ENCODE measurements at places on chromosomes 12 and 14.

GRCh38 chr12:114265036-114265435, 140.9 kb downstream of the TBX5 start:
- no peak for DNase-seq

GRCh38 chr12:82383930-82384552, 25.7 kb downstream of the METTL25 start:
- no peak for DNase-seq

- no peak for DNase-seq
These were observed 159.5 kb downstream of the BRMS1L start for GRCh38 chr14:35985474-35986218.

GRCh38 chr14:67850066-67850830, 30.7 kb downstream of the RAD51B start:
- no peak for DNase-seq

DNA sequence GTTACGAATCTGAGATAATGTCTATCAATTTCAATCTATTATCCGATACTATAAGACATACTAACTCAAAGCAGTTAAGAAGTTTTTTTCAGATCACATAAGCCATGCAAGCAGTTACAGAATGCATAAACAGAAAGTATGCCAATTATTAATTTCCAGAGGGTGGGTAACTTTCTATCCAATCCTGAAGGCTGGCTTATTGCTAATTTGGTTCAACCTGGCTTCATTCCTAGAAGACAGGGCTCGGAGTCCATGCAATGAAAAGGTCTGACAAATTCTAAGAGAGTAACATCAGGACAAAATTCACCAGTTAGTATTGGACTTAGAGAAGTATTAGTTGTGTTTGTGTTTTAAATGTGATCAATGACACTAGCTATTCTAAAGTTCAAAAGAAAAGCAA, 15.0 kb downstream of the FERMT2 start:
- DNase-seq: no peak

- no peak for DNase-seq
These were observed 40.2 kb upstream of the RIN3 start for GRCh38 chr14:92473261-92473968.

DNA sequence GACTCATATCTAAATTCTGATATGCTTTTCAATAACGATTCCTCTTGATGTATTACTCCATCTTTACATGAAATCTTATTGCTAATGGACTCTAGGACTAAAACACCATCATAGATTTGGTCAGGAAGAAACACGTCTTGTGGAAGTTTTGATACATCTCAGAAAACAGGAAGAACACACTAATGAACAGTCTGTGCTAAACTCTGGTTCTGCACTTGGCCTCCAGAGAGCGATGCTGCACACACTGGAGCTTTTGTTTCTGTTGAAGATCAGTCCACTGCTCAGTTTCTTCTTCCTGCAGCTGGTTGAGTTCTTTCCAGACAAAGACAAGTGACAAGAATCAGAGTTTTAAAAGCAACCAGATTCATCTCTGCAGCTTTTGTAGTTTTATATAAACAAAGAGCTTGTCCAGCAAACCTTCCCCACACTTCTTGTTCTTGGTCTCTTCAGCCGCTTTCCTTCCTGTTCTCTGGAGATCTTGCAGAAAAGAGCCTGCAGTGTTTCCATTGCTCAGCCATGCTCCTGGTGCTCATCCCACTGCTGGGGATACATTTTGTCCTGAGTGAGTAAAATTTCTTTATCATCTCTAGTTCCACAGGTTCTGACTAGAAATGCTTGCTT, 229.1 kb upstream of the OR4E1 start:
- no peak for DNase-seq

DNA sequence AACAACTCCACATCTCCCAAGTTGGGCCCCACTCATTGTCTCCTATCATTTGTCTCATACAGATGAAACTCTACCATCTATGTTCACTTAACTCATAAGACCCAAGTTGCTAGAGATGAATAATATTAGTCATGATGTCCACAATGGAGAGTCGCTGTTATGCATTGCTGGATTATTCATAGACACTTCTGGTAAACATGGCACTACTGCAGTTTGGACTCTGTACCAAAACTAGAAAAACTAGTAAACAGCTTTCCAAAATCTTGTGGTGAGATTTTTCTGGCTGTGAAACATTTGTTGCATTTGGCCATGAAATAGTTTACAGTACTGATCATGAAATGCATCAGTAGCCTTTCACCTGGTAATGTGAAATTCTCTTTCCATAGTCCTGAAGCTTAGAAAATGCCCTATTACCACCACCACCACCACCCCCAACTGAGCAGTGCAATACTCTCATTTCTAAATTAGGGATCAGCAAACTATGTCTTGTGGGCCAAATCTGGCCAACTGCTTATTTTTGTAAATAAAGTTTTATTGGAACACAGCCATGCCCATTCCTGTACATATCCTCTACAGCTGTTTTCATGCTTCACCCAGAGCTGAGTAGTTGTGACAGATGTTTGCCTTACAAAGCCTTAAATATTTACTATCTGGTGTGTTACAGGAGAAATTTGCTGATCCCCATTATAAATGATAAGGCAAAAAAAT, 236.5 kb downstream of the DPF3 start:
- no peak for DNase-seq

GRCh38 chr12:78156751-78157150, 326.1 kb downstream of the NAV3 start:
- DNase-seq: no peak

- no peak for DNase-seq
These were observed 763.9 kb downstream of the GALC start for GRCh38 chr14:87229131-87229530.

GRCh38 chr14:66238969-66239368, 247.2 kb upstream of the CCDC196 start:
- DNase-seq: no peak

DNA sequence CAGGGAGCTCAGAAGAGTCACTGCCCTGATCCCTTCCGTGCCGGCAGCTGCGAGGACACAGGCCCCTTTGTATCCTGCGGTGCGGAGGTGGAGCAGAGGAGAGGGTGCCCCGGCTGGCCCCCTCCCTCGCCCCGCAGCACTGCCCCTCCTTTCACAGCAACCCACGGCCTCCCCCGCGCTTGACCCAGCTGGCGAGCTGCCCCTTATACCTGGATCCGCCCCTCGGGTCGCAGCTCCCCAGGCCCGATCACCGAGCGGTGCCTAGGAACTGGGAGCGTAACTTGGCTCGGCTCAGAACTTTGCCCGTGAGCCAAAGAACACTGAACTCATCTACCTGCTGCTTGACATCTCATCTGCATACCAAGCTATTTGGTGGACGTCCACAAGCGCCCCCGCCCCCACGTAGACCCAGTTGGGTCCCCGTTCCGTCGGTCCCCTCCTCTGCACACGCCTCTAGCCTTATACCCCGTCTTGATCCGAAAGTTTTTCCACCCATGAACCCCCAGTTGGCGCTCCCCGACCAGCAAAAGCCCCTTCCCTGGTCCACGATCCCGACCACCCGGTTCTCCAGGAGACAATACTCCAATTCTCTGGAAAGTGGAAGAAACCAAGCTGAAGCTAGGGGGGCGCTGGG, 697 bp upstream of the DNAJC14 start:
- DNase-seq: peak; percentile 22

GRCh38 chr14:35287431-35288013, 4.7 kb upstream of the PSMA6 start:
- DNase-seq: peak; percentile 70

DNA sequence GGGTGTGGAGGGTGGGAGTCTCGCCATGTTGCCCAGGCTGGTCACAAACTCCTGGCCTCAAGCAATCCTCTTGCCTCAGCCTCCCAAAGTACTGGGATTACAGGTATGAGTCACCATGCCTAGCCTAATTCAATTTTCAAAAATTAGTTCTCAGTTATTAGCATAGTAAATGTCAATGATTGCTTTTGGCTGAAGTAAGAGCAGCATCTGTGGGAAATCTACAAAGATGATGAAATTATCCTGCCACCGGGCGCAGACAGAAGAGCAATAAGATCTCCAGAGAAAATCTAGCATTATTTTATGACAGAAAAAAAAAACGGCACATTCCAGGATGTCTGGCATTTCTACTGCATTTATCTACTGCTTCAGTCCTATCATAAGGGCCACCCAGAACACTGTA, 97.9 kb upstream of the DAAM1 start:
- DNase-seq: no peak

- DNase-seq: peak; percentile 85
These were observed 1.3 kb downstream of the ESYT1 start for GRCh38 chr12:56129206-56129941.

All from activated CD4-positive, alpha-beta T cell treated with anti-CD3 and anti-CD28 coated beads, Interleukin-2, Interleukin-6, amounts not matched to agents 100 ng/mL and 50 ng/mL, durations not matched to agents 16 hours and 8 hours (primary cell).